SW 1271 (cell line): ENCODE measurements at places on chromosomes 16 and 17.

DNA sequence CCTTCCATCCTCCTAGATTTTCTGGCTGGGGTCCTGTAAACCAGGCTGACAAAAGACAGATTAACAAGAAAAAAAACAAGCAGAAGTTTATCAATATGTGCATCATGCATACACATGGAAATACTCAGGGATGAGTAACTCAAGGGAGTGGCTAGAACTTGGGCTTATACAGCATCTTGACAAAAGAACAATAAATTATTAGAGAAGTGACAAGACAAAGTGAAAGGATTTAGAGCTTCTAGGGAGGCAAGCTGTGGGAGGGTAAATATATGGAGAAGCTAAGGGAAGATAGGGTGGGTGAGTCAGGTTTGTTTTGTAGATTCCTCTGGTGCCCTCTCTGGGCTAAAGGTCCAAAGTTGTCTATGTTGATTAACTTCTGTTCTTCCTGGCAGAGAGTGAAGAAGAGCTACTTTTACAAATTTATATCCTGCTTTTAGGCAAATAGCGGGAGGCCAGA lies 48.0 kb upstream of the NDRG4 start:
- no peak for DNase-seq

DNA sequence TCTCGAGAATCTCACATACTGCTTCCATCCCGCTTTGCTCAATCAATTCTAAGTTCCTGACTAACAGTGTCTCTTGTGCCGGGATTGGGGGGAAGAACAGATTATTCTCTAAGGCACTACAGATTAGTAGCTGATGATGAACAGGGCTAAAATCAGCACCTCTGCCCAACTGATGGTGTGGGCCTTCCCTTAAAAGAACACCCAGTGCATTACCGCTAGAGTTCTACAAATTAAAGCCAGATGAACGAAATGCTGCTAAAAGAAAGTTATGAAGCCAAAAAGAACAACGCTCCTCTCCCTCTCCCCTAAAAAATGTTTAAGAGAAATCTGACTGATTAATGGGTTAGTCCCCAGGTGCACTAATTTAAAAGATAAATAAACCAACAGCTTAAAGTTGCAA lies 4.4 kb downstream of the CDC27 start:
- no peak for DNase-seq

DNA sequence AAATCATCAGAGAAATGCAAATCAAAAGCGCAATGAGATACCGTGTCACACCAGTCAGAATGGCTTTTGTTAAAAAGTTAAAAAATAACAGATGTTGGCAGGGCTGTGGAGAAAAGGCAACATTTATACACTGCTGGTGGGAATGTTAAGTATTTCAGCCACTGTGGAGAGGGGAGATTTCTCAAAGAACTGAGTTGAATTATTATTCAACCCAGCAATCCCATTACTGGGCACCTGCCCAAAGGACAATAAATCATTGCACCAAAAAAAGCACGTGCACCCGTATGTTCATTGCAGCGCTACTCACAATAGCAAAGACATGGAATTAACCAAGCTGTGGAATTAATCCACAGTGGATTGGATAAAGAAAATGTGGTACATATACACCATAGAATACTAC lies 204.7 kb downstream of the HS3ST4 start:
- DNase-seq, result no peak

- no peak for DNase-seq
These were observed 1.5 kb upstream of the BICDL2 start for GRCh38 chr16:3038256-3038655.

- DNase-seq, result no peak
These were observed 9.0 kb downstream of the NOG start for GRCh38 chr17:56602292-56603130.

GRCh38 chr17:39155654-39156053 lies 4.2 kb upstream of the PLXDC1 start:
- DNase-seq, result no peak
